OCI-M1 (cell line): ENCODE measurements at places on chromosomes 1 and 21.

DNA sequence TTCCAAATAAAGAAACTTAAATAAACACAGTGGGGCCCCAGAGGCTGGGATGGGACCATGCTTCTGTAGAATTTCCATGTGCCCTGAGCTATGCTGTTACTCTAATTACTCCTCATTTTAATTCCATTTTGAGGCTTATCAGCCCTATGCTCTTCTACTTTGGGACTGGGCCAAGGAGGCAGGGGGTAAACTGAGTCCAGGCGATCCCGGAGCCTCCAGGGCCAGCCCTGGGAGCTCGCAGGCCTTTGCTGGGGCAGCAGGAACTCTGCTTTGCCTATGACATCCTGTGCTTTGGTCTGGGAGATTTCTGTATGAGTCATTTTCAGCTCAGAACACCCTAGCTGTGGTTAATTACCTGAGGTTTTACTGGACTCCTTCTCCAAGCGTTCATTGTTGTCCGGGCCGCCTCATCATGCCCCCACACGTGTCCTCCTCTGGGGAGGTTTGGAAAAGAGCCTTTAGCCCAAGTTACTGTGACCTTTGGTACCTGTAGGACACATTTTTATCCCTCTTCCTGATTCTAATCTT is 95.7 kb downstream of the RHOU start:
- DNase-seq = no peak

GRCh38 chr1:163807331-163808049 is 485.7 kb downstream of the NUF2 start:
- DNase-seq = no peak

DNA sequence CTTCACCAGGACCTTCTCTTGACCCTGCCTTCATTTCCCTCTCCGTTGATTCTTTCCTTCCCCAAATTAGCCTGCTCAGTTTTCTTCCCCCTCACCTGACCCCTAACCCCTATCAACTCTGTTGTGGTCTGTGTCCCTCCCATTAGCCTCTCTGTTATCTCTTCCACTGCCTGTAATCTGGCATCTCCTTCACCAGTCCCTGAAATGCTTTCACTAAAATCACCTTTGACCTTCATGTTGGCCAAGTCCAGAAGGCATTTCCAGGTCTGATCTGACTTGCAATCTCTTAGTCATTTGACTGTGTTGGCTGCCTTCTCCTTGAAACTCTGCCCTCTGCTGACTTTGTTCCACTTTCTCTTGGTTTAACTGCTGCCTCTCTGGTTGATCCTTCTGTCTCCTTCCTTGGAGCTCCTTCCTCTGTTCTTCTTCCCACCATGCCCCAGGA is 28.2 kb downstream of the ATP8B2 start:
- peak; percentile 92 for DNase-seq

DNA sequence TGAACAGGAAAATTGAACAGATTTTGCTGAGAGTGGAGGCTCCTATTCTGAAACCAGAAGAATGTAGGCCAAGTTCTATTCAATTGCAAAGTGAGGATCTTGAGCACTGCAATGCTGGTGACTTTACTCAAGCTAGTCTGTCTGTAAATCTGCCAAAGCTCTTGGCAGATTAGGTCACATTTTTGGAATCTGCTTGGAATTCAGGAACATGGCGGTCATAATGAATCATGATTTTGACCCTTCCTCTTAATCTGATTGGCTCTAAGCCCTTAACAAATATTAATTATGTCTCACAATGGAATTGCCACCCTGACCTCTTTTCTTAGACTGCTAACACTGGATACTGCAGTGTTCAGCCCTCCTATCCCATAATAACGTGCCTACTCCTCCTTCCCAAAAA is 7.2 kb upstream of the GNG12 start:
- no peak for DNase-seq

GRCh38 chr21:17466166-17466565 is 46.7 kb upstream of the CXADR start:
- peak; percentile 6 for DNase-seq

DNA sequence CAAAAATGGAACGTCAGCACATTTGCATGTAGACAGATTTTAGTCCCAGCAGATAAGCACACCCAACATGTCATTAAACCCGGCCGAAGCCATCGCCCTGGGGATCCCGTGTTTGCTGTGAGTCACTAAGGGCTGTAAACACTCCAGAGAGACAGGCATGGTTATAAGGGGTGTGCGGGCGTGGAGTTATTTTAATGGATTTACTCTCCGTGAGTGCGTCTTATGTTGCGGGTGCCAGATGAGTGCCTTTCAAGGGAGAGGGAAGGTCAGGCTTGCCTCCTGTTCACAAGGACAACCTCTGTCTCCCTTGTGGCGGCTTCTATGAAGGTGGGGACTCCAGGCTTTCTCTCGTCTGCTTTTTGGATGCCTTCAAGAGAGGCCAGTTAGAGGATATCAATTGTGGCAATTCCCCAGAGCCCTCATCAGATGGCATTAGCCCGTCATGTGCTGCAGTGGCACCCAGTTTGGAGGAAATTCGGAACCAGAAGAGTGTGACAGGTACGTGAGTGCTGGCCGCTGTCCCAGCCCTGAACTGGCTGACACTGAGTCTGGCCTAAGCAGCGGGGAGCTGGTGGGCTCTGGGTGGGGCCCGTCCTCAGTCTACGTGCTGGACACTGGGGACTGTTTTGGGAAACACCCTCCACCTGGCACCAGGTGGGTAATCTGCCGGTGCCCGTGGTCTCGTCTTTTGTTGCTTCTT is 223.8 kb upstream of the TMEM51 start:
- DNase-seq = no peak

DNA sequence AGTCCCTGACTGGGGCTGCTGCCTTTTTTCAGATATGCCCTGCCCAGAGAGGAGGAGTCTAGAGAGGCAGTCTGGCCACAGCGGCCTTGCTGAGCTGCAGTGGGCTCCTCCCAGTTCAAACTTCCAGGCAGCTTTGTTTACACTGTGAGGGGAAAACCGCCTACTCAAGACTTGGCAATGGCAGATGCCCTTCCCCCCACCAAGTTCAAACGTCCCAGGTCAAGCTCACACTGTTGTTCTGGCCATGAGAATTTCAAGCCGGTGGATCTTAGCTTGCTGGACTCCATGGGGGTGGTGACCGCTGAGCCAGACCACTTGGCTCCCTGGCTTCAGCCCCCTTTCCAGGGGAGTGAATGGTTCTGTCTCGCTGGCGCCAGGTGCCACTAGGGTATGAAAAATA is 18.3 kb upstream of the C1orf53 start:
- no peak for DNase-seq

DNA sequence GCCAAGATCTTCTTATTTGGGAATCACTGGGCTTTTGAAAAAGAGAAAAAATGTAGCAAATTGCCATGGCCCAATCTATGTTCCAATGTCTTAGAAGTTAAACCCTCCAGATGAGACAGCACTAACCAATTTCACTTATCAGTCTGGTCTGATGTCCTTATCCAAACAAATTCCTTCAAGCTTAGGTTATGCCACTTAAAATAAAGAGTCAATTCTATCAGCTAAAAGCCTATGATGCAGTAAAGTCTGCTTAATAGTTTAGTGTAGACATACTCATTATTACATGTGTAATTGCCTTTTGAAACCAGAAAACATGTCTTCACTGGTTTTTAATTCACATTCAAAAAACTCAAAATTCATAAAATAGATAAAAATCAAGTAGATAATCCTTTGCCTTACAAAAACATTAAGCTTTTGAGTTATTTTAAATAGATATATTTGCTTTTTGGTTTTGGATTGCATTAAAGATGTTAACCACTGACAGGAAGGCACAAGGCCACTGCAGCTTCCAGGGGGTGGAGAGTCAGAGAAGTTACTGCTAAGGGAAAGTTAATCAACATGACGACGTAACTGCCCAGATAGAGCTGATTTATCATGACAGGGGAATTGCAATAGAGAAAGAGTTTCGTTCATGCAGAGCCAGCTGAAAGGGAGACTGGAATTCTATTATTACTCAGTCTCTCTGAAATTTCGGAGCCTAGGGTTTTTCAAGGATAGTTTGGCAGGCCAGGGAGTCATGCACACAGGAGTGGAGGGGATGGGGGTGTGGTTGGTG is 106.1 kb downstream of the MAP3K21 start:
- DNase-seq = no peak

GRCh38 chr1:238107322-238107721 is 216.6 kb upstream of the ZP4 start:
- no peak for DNase-seq

DNA sequence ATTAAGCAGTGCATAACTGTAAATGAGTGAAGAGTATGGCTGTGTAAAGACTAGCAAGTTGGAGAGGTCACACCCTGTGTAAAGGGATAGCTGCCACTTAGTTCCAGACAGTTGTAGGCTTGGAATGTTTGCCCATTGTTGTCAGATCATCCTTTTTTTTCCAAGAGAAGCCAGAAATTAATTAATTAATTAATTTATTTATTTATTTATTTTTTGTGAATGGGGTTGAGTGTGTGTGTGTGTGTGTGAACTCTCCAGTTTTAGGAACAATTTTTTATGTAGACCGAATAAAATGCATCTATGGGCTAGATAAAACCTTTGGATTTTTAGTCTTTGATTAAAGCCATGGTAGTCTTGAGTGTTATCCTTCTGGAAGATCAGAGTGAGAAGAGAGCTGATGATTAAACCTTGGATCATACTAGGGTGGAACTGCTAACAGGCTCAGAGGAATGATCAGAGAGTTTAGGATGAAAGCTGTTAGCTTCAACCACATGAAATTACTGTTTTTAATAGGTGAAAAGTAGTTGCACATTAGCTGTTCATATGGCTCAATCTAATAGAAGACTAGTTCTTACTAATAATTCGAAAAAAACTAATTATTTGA is 58.4 kb downstream of the OSBPL9 start:
- DNase-seq = no peak

DNA sequence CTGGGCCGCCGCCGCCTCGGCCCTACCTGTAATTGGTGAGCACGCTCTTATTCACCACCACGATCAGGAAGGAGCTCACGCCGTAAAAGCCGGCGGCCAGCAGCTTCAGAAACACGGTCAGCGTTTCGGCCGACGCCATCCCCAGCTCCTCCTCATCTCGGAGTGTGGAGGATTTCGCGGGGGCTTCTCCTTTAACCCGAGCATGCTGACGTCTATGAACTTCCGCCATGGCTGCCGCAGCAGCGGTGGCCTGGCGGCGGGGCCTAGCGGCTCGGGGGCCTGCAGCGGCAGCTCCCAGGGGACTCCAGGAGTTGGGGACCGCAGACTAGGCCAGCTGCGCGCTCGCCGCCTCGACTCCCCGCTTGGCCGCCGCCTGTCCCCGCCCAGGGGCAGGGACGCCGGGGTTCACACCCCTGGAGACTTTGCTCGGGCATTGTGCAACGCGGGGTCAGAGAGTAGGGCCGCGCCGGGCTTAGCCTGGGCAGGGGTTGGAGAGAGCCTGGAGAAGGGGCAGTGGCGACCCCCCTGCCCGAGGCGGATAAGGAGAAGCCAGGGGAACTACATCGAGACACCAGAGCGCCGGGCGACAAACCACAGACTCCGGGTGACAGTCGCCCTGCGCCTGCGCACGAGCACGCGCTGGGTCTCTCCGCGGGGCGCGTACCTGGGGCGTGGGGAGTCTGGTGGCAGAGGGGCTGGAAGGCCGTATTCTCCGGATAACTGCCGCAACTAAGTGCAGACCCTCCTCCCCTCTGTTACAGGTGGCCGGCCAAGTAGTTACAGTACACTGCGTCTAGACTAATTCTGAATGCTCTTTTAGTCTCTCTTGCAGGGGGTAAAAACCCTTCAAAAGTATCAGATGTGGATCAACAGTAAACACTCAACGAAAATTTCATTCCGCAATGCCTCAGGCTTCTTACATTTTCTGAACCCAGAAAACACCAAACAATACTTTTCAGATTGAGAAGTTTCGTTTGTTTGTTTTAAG is at the start of gene SLC35D1:
Gene SLC35D1, minus strand, starts transcription at position 364 of the 988 bp plus-strand sequence. Its CDS starts 135 bp downstream, at position 229.
- DNase-seq = peak; percentile 82

DNA sequence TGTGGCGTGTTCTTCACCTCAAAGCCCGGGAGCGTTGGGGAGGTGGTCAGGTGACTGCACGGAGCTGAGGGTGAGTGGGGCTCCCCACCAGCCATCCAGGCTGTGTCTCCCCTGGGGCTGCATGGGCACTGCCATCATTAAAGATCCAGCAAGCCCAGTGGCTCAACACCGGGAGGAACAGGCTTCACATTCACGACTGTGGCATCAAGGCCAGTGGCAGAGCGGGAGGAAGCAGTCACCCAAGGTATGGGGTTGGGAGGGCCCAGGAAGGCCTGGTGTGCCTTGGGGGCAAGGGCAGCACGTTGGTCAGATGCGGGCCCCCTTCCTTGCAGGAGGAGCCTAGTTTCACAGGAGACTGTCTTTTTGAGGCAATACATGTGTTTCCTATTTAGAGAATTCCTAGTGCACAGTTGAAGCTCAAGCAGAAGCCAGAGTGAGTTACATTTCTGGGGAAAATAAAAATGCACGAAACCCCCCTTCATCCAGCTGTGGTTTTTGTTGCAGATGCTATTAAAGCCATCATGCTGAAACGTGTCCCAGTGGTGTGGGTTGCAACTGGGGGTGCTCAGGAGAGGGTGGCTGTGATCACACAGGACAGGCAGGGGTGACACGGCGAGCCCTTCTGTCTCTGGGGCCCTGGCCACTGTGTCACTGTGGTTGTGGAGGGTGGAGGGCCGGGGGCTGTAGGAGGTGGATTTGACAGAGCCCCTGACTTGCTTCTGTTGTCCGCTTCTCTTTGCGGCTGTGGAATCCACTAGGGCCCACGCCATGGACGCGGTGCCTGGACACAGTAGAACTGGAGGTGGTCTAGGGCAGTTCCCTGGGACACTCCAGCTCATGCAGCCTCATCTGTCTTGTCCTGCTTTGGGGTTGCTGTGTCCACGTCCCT is 34.1 kb downstream of the SNAP47 start:
- no peak for DNase-seq

- DNase-seq = no peak
Measured at GRCh38 chr1:243798726-243799125, 51.3 kb downstream of the AKT3 start.

GRCh38 chr1:50873458-50874187 is 86.4 kb downstream of the FAF1 start:
- peak; percentile 94 for DNase-seq

GRCh38 chr21:46284733-46285132 is 678 bp downstream of the MCM3AP start:
- DNase-seq = no peak

- DNase-seq = peak; percentile 43
Measured at GRCh38 chr1:173295995-173296394, 88.9 kb upstream of the TNFSF4 start.

- no peak for DNase-seq
Measured at GRCh38 chr21:34129901-34130715, 56.7 kb downstream of the MRPS6 start.

- peak; percentile 86 for DNase-seq
Measured at GRCh38 chr1:204520834-204521709, 4.9 kb downstream of the MDM4 start.

- DNase-seq = no peak
Measured at GRCh38 chr21:32070676-32071330, 198.0 kb downstream of the HUNK start.
